ENCODE measurements at places on chromosomes 4 and X.

- DNase-seq, result no peak
Measured at GRCh38 chr4:139847602-139848001, 182.0 kb downstream of the MGST2 start.

DNA sequence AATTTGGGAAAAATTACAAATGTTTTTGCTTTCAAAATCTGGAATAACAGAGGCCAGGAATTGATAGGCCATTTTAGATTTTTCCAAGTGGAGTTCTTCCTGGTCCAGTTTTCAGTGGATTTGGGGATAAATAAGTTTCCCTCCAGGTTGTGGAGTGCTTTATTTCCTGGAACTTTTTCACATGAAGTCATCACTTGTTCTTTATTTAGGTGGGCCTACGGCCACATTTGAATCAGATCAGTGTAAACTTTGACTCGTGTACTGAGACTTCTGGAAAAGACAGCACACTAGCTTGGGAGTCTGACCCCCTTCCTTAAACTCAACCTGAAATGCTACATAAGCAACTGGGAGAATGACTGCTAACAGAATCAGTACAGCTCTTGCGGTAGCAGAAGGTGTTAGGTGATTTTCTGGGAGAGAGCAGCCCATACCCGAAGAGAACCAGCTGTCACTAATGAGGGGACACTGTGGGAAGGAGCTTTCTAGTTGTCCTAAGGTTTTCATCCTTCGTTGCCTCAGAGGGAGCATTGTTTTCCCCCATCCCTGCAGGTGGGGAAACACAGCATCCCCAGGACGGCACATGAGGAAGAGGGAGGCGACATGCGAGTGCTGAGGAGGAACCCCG is 235.2 kb upstream of the FAT1 start:
- DNase-seq, result no peak

DNA sequence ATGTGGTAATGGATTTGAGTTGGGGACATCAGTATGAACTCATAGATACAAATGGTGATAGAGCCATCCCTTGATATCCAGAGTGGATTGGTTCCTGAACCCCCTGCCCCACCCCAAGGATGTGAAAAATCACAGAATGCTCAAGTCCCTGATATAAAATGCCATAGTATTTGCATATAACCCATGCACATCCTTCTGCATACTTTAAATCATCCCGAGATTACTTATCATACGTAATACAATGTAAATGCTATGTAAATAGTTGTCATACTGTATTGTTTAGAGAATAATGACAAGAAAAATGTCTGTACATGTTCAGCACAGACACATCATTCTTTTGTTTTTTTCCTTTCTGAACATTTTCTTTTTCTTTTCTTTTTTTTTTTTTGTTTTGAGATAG is 18.9 kb upstream of the SEPTIN11 start:
- no peak for DNase-seq

- DNase-seq, result no peak
Measured at GRCh38 chr4:152850377-152850776, 70.6 kb downstream of the ARFIP1 start.

DNA sequence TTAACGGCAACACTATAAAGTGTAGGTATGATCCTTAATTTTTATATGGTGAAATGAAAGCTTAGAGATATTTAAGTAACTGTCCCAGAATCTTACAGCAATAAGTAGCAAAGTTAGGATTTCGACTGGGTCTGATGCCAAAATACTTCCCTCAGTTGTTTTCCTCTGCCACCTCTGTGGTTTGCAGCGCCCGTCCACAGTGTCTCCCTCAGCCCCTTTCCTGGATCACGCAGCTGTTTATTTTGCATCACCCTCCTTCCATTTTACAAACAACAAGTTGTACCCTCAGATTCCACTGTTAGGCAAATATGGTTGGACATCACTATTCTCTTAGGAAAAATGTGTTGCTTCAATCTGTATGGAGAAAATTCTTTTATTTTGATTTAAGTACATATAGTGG is 56.1 kb downstream of the RAPGEF2 start:
- DNase-seq, result no peak

DNA sequence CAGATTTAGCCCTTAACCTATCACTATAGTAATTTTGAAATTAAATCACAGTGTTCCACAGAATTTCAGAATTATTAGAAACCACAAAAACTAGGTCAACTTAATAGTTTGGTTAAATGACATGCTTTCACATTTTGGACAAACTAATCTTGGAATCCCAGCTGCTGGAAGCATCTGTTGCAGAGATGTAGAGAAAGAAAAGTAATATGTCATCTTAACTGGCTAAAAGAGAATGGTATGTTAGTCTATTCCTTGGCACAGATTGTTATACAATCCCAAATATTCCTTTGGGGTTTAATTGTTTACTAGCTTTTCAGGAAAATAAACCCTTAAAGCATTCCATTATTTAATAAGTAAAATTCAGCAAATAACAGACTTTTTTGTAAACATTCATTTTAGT is 519.9 kb downstream of the IL15 start:
- no peak for DNase-seq

- DNase-seq, result no peak
Measured at GRCh38 chr4:147312376-147313046, 168.4 kb upstream of the EDNRA start.

DNA sequence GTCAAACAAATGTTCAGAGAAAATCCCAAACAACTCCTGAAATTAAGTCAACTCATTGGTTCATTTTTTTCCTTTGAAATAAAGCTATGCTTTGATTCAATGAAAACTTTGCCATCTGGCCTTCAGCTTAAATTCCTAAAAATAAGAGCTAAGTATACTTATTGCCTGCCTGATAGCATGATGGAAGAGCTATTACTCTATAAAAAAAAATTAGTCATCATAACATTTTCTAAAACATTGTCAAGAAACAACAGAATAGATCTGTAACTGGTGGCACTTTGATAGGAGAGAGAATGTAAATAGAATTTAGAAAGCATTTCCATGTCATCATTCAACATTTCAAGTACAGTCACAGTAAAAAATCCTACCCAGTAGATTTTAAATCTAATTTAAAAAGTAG is 136.6 kb downstream of the CORIN start:
- DNase-seq, result no peak

DNA sequence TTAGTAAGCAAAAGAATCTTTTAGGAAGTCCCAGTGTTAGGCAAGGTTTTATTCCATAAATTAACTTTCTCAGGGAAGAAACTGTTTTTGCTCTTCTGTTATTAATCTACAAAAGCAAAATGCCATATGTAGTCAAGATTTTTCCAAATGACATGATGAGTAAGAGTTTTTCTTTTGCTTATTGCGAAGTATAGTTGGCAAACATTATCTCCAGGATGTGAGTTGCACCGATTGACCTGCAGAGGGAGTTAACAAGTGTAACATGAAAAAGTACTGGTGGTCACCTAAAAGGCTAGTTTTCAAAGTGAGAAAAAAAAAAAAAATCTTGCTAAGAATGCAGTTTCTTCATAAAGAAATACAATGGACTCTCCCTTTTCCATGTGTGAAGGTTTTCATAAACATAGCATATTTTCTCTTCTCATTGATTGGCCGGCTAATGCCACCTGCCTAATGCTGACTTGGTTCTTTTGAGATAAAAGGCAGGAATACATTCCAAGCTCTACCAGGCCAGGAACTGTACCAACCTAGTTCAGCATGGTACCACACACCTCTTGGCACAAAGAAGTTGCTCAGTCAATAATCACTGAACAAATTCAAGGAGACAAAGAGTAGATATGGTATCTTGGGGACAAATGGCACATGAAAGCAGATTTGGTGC is 100.2 kb downstream of the LNX1 start:
- DNase-seq, result no peak

GRCh38 chr4:18155067-18156041 is 133.8 kb upstream of the LCORL start:
- no peak for DNase-seq

DNA sequence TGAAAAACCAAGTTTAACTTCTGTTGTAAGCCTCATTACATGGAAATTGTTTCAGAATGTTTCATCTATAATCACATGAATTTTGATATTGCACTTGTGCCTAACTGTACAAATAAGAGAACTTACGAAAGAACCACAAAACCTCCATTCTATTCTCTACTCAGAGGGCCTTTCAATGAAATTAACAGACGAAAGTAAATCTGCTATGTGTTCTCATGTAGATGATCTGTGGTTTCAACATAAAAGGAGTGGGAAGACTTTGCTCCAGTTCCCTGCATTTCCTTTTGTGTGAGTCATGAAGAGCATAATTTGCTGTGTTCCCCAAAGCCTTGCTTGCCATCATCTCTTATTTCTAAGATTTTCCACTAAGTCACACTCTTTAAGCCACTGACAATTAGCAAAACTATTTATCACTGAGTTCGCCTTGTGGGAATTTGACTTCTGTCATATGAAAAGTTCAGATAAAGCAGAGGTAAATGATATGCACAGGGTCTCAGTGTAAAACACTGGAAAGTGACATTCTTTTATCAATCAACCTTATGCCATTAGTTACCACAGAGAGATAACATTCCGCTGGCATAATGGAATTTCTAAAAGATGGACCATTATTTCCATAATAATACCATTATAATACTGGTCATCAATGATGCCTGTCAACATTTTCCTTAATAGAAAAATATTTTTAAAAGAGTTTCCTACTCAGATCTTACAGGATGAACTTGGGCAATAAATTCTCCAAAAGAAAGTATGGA is 329.8 kb downstream of the NR3C2 start:
- DNase-seq, result no peak

GRCh38 chr4:126215759-126216158 is 901.0 kb downstream of the FAT4 start:
- DNase-seq, result no peak

DNA sequence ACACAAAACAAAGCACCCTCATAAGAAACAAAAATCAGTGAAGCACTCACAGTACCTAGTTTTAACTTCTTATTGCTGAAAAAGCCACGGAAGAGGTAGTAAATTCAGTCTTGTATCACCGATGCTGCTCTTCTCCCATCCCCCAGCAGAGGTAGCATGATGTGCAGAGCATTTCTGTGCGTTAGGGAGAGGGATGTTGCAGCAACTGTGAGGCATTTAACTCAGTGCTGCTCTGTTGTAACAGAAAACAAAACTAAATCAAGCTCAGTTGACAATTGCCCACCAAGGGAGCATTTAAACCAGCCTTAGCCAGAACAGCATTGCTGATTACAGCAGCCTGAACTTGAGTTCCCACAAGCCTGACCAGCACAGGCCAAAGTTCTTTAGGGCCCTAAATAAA is 1279.7 kb upstream of the ADGRL3 start:
- DNase-seq, result no peak

GRCh38 chr4:42703813-42704212 is 46.9 kb upstream of the ATP8A1 start:
- DNase-seq, result no peak

- DNase-seq, result no peak
Measured at GRCh38 chr4:169103966-169104412, 93.9 kb upstream of the CBR4 start.

DNA sequence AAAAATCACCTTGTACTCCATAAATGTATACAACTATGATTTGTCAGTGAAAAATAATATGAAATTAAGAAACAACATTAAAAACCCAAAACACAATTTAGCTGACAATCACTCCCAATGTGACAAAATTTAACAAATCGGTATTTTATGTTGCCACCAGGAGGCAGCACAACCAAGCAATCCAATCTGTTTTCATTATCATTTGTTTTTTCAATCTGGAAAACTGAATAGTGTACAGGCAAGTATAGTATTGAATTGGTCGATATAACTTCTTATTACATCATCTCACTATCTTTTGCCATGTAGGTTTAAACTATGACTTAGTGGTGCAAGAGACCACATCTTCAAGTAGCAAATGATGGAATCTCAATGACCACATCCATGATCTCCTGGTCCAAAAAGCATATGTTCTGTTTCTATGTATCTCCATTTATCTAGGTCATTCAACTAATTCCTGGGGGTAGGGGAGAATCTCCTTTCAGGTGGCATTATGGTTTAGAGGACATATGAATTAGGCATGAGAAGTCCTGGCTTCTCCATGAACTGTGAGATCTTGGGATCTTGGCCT is 112.9 kb upstream of the AGA start:
- DNase-seq, result no peak

DNA sequence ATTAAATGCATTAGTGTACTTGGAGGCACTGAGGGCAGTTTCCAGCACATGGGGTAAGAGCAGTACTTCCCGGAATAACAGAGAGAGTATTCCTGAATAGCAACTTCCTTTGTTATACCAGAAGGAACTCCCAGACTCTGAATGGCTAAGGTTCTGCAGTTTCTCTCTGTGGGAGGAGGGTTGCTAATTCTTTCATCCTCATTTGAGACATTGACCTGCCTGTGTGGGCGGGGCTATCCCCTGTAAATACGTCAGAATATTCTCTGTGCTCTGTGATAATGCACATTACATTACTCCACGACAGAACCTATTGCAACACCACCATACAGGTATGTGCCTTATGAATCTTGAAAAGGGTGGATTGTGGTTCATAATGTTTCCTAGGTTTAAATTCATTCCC is 52.7 kb downstream of the SPINK2 start:
- no peak for DNase-seq

- no peak for DNase-seq
Measured at GRCh38 chr4:127832585-127832984, 48.1 kb upstream of the PLK4 start.

DNA sequence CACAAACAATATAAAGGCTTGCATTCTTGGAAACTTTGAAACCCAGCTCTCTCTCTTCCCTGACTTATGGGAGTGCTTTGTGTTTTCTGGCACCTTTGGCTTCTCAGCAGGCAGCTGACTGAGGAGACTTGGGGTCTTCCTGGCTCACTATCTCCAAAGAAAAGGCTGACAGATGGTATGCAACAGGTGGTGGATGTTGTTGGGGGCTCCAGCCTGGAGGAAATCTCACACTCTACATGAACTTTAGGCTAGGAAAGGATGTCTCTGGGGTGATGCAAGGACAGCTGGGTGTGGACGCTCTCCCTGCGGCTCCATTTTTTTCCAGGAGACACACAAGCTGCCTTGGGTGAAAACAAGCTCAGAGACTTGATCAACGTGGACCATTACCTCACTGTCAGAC is 67.4 kb downstream of the DNAAF6 start:
- no peak for DNase-seq

- DNase-seq, result no peak
Measured at GRCh38 chr4:166895771-166896170, 338.5 kb downstream of the SPOCK3 start.
